ENCODE measurements at places on chromosomes 1 and 21.

- no peak for DNase-seq
Measured at GRCh38 chr1:230091473-230092231, 24.6 kb downstream of the GALNT2 start.

DNA sequence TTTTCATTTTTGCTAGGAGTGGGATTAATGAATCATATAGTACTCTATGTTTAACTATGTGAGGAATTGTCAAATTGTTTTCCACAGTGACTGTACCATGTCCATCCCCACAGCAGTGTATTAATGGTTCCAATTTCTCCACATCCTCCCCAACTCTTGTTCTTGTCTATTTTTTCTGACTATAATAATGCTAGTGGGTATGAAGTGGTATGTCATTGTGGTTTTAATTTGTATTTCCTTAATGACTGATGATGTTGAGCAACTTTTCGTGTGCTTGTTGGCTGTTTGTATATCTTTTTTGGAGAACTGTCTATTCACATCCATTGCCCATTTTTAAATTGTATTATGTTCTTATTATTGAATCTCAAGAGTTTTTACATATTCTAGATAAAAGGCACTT, 10.0 kb upstream of the KPRP start:
- no peak for DNase-seq

- DNase-seq, result no peak
Measured at GRCh38 chr1:111980686-111981085, 8.8 kb downstream of the KCND3 start.

- DNase-seq, result peak; percentile 85
Measured at GRCh38 chr1:27284425-27285273, 37.3 kb upstream of the TMEM222 start.

DNA sequence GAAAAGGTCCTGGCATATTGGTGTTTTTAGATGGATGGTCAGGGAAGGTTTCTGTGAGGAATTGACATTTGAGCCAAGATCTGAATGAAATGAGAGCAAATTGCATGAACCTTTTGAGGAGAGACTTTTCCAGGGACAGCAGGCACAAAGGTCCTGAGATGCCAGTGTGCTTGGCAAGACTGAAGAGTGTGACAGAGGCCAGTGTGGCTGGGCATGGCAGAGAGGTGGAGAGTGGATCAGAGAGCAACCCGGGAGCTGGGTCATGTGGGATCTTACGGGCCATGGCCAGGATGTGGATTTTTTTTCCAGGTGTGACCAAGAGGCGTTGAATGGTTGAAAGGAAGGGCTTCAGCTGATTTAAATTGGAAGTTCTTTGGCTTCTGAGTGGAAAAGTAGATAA, 3.4 kb downstream of the SCCPDH start:
- DNase-seq, result no peak

GRCh38 chr1:231194476-231194842, 32.6 kb downstream of the TRIM67 start:
- no peak for DNase-seq
